ENCODE measurements at places on chromosomes 7 and 10.

GRCh38 chr7:40301486-40302068, 166.8 kb downstream of the SUGCT start:
- no peak for DNase-seq

DNA sequence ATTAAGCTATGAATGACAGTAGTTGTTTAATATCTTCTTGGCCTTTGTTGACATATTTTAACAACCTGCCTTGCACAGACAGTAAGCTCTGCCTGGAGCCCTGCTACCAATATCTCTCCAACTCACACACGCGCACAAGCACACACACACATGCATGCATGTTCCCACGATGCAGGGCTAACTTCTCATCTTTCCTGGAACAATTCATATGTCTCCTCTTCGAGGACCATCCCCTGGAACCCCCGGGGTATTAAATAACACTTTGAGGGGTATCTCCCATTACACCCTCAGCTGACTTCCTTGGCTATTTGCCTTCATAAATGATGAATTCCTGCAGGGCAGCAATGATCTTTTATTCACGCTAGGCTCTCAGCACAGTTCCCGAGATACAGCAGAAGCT, 258.0 kb downstream of the TRIL start:
- DNase-seq, result no peak

DNA sequence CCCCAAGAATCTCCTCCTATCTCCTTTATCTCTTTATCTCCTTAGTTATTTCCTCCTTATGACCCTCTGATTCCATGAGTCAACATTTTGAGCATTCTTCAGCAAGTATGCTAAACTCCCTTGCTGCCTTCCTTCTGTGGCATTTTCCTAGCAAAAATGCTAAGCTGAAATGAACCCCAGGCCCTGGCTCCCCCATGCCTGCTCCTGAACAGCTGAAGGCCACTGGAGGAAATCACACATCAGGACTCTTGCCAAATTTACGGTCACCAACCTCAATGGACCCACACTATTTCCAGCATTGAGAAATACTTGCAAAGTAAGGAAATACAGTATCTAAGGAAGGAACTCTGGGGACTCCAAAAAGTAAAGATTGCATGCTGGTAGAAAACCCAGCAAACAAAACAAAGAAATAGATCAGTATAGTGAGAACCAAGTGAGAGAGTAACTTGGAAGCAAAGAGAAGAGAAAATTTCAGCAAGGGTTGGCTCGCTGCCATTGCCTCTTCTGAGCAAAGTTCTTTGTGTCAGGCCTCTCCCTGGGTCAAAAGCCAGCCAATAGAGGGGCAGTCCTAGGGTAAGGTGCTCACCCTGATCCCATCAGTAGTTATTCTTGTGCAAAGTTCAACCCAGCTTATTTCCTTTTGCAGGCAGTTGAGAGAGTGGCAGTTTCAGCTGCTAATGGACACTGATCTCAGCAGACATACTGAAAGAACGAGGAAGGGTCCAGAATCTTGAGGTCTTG, 5.1 kb upstream of the PLEKHS1 start:
- no peak for DNase-seq

DNA sequence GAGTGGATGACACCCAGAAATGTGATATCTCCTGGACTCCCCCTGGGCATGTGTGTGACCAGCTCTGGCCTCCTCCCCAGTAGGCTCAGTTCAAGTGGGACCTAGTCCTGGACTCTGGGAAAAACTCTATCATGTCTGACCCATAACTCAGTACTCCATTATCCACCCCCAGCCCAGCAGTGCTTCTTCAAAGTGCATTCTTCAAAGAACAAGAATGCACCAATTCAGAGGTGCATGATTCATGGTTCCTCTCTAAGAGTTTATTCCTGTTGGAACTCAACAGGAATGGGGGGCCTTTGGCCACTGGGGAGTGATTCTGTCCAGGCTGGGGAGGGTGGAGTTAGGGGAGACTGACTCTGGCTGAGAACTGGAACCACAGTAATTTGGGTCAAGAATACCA, 173.6 kb upstream of the CXCL12 start:
- DNase-seq, result no peak

DNA sequence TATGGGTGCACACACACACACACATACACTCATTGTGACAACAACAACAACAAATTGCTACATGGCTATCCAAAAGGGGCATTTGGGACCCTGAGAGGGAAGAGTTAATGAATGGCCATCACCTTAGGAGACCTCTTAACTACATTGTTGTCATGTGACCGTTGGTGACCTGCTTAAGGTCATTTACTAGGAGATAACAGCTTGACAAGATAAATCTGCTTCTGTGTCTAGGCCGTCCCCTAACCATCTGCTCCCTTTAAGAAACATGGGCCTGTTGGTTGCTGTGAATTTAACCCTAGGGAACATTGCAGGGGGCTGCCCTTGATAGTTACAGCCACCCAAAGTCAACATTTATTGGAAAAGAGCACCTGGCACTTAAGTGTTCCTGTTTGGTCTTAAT, 29.7 kb downstream of the C1QL3 start:
- DNase-seq, result peak; percentile 37

DNA sequence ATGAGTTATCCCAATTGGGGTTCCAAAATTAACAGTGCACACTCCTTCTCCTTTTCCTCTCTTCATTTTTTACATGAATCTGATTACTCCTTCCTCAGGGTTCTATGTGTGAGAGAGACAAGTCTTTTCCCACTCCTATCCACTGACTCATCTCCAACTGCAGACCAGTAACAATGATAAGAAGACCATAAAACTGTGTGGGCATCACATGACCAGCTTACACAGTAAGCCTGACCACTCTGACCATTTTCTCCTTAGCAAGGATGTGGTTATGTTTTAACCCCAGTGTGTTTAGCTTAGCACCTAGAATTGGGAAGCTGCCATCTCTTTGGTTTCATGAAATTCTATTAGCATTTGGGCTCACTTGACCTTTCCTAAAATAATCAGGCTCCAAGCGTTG, 145.0 kb upstream of the CALCR start:
- no peak for DNase-seq

DNA sequence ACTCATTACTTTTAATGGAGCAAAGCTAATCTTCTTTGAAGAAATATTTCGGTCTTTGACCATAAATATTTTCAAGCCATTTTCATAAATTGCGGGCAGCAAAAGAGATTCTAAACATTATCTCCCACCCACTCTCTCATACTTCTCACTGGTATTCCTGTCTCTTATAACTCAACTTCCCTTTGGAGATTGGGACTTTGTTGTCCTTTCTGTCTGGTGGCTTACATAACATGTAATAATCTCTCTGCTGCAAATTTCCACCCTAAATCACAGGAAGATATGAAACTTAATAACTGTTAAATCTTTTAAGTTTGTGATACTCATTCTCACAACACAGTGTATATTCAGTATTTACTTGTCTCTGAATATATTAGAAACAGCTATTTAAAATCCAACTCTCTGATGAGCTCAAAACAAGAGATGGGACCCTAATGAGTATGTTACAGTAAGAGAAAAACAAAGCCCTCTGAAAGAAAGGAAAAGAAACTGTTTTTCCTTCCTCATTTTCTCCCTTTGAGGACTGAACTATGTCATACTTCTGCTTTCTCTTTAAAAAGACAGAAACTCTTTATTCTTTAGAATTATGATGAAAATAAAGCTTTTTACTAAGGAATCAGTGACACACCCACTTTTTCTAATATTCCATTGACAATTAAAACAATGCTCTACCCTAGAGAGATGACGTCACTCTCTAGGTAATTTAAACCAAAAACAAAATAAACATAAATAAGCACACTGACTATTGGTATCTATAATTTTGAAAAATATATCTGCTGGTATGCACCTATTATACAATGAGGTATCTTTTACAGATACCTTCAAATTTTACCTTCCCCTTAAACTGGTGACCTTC, 14.7 kb downstream of the CALCR start:
- DNase-seq, result no peak

DNA sequence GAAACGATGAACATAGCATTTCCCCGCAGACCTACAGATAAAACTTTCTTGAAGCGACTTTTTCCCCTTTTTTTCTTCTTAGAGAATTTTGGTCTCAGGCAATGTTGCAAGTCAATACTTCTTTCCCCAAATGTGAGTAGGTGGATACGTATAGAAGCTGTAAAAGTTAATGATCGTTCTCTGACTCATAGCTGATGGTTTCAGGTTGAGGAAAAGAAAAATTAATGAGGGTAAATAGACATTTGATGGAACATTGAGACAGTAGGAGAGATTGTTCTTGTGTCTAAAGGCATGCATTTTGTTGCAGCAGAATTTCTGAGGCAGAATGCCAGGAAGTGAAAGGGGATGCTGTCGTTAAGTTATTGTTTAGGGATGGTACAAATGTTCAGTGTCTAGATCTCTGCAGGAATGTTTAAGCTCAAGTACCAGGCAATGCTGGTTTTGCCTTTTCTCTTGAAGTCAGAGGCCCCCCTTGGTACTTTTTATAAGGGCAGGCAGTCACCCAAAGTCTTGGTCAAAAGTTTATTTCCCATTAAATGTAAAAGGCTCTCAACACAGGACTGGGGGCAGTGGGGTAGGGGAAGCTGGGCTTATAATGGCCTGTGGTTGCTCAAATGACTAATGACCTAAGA, 9.3 kb downstream of the TCF7L2 start:
- no peak for DNase-seq

DNA sequence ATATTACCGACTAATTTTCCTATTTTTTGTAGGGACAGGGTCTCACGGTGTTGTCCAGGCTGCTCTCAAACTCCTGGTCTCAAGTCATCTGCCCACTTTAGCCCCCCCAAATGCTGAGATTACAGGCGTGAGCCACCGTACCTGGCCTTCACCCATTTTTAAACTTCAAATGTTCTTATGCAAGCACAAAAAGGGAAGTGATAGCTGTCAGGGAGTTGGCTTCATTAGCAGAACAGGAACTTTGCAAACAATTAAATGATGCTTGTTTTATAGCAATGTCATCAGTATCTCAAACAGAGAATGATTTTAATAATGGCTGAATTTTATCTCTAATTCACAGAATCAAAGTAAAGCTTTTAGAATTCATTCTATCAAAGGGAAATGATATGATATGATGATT, 49.8 kb upstream of the FAM171A1 start:
- no peak for DNase-seq

DNA sequence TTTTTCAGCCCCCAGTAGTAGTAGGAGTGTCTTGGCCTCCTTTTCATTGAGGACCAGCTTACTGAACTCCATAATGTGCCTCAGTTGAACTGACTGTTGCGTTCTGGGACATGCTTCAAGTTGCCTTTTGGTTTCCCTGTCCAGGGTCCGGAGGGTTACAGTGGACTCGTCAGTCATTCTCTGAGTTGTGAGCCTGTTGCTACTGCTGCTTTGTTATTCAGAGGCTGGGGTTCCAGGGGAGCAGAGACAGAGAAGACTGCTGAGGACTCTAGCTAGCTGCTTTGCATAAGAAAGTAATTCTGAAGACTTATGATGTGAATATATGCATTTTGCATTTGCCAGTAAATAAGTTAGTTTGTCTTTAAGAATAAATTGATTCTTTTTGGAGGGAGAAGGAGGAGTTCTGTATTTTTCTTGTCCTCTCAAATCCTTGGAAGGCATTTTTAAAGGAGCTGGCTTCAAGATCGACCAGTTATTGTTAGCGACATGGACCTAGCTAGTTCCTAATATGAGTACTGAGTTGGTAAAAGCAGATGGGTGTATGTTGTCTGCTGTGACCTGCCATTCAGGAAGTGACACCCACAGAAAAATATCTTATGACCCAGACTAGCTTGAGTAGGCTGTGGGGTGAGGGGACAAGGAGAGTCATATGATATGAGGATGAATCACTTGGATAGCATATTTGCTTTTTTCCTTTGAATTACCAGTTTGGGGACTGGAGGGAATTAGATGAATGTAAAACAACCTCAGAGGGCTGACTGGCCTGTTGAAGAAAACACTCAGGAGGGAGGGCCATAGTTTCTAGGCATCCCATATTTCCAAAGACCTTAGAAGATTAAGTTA, 8.3 kb downstream of the PI4K2A start:
- no peak for DNase-seq

- DNase-seq, result no peak
These were observed 2.2 kb downstream of the IRF5 start for GRCh38 chr7:128939861-128940410.

GRCh38 chr7:32091608-32092210, 21.5 kb upstream of the PDE1C start:
- DNase-seq, result no peak

GRCh38 chr7:139738101-139738489, 39.7 kb downstream of the HIPK2 start:
- no peak for DNase-seq

DNA sequence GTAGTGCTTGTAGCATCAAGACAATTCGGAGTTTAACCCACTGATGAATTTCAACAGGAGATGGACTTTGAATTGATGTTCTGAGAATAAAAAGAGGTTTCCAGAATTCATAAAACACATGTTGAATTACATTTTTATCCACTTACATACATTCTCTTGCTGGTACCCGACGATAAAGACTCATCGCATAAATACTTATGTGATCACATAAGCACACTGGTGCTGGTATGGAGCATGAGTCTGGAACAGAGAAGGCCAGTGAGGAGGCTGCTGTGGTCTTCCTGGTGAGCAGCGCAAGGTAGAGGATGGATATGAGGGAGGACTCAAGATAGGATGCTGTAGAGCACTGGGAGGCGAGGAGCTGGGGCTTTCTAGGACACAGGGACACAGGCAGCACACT, 109.0 kb downstream of the RNF216 start:
- DNase-seq, result no peak

DNA sequence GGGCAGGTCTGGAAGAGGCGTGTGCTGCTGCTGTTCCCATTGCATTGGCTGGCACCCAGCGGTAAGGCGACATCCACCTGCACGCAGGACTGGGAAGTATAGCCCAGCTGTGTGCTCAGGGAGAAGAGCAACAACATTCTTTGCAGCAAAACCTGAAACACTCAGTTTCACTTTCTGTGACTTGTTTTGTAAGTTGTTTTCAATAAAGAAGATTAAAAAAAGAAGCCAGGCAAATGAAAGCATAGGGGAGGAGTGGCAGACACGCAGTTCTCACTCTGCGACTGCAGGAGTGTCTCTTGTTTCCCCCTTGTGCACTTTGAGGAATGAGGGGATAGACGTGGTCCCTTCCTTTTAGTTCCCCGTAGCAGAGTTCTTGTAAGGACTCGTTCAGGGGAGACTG, 5.8 kb downstream of the FBH1 start:
- no peak for DNase-seq

DNA sequence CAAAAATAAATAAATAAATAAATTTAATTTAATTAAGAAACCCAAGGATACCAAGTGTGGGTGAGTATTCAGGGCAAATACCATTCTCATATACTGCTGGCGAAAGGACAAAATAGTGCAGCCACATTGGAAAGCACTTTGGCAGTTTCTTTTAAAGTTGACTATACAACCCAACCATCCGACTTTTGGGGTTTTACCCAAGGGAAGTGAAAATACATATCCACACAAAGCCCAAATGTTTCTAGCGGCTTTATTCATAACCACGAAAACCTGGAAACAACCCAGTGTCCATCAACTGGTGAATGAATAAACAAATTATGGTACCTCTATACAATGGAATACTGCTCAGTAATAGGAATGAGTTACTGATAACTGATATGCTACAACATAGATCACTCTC, 36.2 kb upstream of the OGDHL start:
- DNase-seq, result no peak

Data from NCI-H524 (cell line).